Amniotic epithelial cell (primary cell): ENCODE measurements at places on chromosomes 2 and 18.

GRCh38 chr2:16664052-16664731 is 1.4 kb downstream of the CYRIA start:
- peak; percentile 67 for DNase-seq

DNA sequence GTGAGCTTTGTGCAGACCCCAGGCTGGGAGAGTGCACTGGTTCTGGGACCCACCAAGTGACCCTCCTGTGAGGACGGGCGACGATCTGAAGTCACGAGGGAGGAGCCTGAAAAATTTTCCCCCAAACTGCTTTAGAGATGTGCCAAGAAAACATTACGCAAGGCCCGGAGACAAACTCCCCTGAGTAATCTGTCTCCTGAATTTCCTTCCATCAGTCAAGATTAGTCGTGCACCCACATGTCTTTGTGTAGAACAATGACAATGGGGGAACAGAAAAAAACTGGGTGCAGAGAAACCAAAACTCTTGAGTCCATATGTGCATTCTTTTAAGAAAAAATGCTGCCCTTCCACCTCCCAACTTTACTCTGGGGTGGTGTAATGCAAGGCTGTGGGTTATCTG is 12.6 kb upstream of the NCK2 start:
- peak; percentile 52 for DNase-seq

GRCh38 chr2:29762239-29762638 is 159.1 kb downstream of the ALK start:
- DNase-seq, result no peak

DNA sequence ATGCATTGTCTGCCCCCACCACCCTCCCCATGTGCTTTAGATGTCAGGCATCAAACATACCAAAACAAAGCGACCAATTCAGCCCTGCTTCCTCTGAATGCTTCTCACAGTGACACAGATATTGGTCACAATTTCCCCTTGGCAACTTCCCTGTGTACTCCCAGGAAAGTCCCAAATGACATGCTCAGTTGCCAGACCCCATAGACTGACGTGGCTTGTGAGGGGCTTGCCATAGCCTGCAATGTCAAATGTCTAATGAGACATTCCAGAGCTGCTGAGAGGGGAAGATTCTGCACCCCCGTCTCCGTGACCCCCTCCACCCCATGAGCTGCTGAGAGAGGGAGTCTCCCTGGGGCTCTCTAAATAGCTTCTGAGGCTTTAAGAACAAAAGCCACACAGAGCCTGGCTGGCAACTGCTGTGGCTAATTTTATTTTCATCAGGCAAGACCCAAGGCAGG is 47.3 kb downstream of the RFTN2 start:
- DNase-seq, result no peak

DNA sequence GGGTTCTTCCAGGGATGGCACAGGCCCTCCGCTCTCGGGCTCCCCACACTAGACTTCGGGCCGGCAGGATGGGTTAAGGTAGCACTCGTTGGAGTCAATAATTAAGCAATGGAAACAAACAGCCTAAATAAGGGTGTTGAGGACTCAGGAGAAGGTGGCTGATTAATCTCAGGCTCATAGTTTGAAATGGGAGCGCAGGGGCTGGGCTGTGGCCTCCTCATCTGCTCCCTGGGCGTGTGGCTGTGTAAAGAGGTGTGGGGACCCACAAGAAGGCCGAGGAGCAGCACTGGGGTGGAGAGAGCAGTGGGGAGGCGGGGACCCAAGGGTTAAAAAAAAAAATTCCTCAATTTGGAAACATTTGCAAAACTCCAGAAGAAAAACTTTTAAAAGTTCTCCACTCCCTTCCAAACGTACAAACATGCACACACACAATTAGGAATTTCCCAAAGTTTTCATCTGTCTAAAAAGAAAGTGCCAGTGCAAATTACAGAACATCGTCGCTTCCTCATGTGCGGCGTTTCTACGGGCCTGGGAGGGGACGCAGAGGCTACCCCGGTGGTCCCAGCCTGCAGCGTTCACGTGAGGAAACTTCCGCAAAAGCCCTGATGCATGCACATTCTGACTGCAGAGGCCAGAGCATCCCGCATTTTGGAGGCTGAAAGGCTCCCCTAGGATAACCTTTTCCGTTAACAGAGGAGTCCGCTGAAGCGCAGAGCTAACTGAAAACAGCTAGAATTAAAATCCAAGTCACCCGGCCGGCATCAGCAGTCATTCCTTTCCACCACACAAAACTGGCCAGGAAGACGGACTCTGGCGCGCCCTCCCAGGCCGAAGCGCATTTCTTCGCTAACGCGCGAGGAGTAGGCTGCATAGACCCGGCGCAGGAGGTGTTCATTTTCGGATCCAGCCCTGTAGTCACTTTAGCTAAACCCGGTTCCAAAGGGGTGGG is 1.0 kb upstream of the TUBB6 start:
- peak; percentile 66 for DNase-seq

GRCh38 chr2:214293593-214293992 is 117.3 kb upstream of the VWC2L start:
- no peak for DNase-seq

DNA sequence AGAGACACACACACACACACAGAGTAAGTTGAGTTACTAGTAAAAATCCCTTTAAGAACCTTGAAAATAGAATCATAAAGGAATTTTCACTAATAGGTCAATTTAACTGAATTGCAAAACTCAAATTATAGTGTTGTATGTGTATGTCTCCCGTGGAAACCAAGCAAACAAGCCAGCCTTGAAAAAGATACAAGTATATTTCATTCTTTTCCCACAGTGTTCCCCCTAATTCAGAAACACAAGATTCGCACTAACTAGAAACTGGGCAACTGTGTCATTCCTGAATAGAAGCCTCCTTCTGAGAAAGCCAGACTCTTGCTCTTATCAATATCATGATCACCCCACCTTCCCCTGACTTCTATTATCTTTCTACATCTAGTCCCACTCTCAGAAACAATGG is 229.5 kb downstream of the PIEZO2 start:
- no peak for DNase-seq

- no peak for DNase-seq
Observed at GRCh38 chr2:110858135-110858725, 125.9 kb downstream of the ACOXL start.

DNA sequence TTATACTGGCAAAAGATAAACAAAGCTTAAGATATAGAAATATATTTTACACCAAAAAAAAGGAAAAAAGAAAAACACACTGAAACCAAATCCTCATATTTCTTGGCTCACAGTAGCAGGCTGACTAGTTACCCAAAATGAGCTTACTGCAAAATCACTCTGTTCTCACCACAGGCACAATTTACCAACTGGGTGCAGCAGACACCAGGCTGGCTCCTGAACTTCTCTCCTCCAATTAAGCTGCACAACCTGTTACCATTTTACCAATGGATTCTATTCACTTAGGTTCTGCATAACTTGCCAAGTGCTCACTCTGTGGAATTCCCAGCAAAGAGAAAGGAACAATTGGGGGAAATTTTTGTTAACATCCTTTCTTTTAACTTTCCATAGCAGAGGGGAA is 679.3 kb downstream of the ZEB2 start:
- no peak for DNase-seq

- DNase-seq, result no peak
Observed at GRCh38 chr18:70074116-70074515, 126.4 kb upstream of the CD226 start.

DNA sequence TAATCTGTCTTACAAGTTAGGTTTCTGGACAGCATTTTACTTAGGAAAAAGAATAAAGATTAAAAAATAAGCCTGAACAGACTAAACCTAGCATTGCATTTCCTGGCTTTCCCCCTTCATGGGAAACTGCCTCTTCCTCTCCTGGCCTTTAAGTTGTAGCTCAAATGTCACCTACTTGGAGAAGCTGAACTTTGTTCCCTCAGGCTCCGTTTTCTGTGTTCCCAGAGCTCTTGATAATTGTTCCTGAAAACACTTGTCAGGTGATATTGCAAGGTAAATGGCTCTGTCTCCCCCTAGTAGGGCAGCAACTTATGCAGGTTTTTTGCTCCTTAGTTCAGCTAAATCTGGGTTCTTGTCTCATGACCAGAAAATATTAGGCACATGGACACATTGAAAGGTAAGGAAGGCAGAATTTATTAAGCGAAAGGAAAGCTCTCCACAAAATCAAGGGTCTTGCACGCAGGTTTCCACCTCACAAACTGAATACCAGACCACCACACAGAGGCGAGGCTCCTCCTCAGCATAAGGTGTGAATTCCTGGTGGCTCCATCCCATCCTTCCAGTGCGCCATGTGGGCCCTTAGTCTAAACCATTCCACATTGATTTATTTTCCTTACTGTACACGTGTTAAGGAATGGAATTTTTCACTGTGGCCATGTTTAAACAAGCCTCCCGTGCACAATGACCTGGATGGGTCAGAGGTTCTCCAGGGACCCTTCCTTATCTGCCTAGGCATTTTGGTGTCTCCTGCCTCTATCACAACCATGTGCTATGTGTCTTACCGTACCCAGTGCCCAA is 229.3 kb downstream of the HNMT start:
- DNase-seq, result no peak

DNA sequence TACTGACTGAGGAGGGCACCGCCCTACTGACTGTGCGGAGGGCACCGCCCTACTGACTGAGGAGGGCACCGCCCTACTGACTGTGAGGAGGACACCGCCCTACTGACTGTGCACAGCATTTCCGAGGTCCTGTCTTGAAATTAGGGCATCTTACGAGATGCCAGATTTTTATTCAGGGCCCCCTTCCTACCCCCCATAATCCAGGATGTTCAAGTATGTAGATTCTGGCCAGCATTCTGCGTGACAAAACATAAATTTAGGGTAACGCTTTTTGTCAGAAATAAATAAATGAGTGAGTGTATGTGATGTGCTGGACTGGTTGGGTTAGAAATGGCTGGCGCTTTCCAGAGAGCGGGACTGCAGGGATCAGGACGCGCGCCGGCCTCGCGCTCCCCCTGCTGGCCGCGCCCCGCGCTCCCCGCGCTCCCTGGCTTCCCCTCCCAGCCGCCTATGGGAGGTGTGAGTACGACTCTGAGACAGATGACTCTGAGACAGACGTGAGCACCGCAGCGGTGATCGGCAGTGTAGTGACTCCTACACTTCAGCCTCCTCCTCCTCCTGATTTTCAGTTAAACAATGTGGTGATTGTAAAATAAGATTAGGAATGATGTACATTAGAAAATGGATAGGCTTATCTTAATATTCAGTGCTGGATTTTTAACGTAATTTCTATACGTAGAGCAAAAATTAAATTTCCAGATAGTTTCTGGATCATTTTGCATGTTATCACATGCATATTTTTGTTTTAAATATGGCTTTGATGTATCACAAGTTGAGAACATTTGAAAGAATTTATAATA is 149.2 kb upstream of the NFATC1 start:
- peak; percentile 68 for DNase-seq

- no peak for DNase-seq
Observed at GRCh38 chr2:120896901-120897300, 161.2 kb downstream of the GLI2 start.

DNA sequence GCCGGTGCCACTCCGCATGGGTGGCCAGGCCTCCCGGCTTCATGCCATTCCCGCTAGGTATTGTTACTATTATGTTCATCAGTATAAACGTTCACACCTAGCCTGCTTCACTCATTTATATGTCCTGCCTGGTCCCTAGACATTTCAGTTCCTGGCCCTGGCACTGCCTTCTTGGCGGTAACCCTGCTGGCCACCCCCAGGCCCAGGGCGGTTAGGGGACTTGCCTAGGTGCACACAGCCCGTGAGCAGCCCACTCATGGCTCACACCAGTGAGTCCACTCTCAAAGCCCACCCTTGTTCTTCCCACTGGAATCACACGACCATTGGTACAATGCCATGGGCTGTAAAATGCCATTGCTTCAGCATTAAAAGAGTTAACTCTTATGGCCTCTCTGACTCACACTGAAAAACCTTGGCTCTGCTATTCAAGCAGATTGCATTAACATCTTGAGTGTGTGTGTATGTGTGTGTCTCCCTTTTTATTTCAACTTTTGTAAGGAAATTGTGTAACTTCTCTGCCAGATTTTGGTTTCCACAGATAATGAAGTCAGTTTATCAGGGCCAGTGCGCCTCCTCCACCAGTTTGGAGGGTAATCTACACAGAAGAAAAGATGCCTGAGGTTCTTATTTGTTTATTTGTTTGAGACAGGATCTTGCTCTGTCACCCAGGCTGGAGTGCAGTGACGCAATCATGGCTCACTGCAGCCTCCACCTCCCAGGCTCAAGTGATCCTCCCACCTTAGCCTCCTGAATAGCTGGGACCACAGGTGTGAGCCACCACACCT is 74.2 kb downstream of the RAB31 start:
- peak; percentile 99 for DNase-seq

- no peak for DNase-seq
Observed at GRCh38 chr2:206337956-206338355, 63.5 kb downstream of the ZDBF2 start.

GRCh38 chr2:55460562-55460961 is 40.9 kb upstream of the CCDC88A start:
- peak; percentile 71 for DNase-seq

DNA sequence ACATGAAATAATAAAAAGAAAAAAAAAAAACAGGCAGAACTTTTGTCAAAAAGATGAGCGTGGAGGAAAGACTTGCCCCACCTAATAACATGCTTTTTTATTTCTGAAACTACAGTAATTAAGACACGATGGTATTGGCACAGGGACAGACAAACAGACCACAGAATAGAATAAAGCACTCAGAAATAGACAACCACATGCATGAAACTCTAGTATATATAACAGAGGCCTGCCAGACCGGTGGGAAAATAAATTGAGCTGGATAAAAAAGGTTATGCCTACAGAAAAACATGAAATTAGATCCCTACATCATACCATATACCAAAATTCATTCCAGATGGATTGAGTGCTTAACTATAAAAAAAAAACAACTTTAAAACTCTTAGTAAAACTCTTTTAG is 163.1 kb downstream of the NRP2 start:
- DNase-seq, result no peak

- DNase-seq, result no peak
Observed at GRCh38 chr18:76348267-76349066, 146.6 kb downstream of the ZNF516 start.

- DNase-seq, result no peak
Observed at GRCh38 chr2:117551858-117552257, 262.6 kb upstream of the DDX18 start.

DNA sequence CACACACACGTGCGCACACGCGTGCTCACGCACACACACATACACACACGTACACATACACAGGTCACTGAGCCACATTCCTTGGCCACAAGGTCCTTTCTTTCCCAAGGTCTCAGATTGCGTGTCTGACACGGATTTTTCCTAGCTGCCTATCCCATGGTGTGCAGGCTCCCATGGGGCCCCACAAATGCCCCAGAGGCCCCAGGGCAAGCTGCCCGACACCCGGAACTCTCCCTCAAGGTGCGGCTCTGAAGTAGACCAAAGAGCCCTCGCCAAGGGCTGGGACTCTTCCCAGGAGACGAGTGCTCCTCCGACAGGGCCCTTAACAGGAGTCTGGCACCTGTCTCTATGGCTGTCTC is 46.7 kb downstream of the SDC1 start:
- DNase-seq, result no peak

GRCh38 chr18:51447351-51448342 is 250.2 kb upstream of the MEX3C start:
- no peak for DNase-seq
